NCI-H446 (cell line): ENCODE measurements at places on chromosomes 7 and 10.
A peak's percentile ranks its signal among the peaks of the same experiment; 100 is the strongest.

DNA sequence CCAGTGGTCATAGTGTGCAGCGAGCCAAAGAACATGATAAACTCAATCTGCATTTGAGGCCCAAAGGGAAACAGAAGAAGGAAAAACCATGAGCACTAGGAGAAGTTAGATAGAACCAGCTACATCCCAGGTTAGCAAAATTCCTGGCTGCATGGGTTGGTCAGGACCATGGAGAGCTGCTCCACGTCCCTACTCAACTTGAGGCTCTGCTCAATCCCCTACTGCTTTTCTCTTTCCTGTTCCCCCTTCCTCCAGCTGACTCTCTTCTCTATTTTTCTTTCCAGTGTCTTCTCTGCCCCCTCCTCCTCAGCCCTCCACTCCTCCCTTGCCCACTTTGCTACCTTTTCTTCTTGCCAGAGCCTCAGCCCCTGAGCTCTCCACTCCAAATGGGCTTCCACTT, 21.9 kb upstream of the VSIR start:
- DNase-seq: no peak

DNA sequence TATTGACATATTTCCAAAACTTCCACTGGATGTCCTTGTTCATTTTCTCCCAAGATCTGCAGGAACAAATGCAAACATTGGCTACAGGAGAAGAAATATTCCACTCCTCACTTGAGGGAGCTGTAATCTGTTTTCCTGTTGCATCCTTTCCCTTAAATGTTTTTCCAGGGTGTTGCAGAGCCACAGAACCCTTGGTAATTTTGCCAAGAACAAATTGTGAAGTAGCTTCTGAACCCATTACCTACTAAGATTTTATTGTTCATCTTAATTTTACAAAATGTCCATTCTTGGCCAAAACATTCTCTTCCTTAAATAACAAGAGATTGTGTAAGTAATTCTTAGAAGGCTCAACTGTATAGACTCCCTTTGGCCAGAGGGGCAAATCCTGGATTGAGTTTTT, 177.0 kb downstream of the GNAT3 start:
- DNase-seq: no peak

- peak; percentile 31 for DNase-seq
Observed at GRCh38 chr7:77331938-77332695, 84.0 kb downstream of the GSAP start.

- no peak for DNase-seq
Observed at GRCh38 chr7:137934176-137934826, 67.6 kb downstream of the CREB3L2 start.

GRCh38 chr10:76993213-76993612, 644.4 kb downstream of the KCNMA1 start:
- DNase-seq: no peak

DNA sequence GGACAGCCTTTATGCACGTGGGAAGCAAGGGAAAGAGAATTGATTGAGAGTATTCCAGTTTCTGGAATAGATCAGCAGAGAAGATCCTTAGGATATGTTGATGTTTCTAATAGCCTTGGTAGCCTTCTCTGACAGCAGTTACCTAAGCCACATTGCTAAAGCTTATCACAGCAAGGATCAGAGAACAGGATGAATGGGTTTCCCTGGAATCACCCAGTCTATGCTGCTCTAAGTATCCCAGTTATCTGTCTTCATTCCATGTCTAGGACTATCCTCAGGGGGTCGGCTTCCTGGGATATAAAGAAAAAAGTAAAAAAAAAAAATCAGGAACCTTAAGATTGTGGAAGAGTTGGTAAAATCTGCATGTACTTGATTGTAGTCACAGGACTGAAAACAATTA, 352.0 kb upstream of the AKR1E2 start:
- no peak for DNase-seq

DNA sequence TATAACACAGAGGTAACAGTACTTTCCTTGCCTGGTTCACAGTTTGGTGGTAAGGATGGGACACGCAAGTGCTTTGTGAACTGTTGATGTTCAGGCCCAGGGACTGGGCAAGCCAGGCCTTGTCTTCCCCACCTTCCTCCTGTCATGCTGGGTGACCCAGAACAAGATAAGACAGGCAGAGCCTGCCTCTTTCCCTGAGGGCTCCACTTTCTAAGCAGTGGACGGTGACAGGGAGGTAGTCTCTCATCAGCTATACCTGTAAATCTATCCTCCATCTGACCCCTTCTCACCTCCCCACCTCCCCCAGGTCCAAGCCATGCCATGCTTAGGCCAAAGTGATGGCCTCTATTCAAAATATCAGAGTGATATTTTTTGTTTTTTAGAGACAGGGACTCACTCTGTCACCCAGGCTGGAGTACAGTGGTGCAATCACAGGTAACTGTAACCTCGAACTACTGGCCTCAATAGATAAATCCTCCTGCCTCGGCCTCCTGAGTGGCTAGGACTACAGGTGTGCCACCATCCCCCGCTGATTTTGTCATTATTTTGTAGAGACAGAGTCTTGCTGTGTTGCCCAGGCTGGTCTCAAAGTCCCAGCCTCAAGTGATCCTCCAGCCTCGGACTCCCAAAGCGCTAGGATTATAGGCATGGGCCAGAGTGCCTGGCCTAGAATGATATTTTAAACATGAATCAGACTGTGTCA, 42.8 kb downstream of the PDLIM1 start:
- DNase-seq: no peak

DNA sequence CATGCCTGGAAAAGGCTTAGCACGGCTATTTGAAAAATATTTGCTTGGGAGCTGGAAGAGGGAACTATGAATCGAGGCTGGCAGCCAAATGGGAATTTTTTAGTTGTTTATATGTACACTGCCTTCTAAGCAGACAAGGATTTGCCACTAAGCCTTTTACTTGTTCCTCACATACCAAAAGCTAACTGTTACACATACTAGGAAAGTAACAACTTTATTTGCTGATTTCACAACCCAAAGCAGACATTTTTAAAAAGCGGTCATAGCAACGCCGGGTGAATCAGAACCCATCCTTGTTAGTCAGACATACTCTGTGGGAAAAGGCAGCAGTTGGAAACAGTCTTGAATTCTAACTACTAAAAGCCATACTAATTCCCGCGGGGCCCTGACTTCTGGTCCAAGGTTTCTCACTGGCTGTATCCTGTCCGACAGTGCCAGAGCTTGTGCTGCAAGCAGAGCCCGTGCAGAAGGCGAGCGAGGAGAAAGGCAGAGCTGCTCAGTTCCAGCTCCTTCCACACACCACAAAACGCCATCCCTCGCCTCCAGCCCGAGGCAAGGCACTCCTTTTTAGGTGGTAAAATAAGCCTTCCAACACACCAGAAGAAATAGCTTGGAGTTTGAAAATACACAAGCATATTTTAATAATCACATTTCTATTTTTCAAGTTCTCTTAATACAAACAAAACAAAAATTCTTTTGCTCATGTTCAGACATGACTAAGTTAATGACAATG, 89.2 kb downstream of the RNF216 start:
- DNase-seq: peak; percentile 86

GRCh38 chr10:103040418-103040817, 122.3 kb downstream of the CNNM2 start:
- DNase-seq: no peak

DNA sequence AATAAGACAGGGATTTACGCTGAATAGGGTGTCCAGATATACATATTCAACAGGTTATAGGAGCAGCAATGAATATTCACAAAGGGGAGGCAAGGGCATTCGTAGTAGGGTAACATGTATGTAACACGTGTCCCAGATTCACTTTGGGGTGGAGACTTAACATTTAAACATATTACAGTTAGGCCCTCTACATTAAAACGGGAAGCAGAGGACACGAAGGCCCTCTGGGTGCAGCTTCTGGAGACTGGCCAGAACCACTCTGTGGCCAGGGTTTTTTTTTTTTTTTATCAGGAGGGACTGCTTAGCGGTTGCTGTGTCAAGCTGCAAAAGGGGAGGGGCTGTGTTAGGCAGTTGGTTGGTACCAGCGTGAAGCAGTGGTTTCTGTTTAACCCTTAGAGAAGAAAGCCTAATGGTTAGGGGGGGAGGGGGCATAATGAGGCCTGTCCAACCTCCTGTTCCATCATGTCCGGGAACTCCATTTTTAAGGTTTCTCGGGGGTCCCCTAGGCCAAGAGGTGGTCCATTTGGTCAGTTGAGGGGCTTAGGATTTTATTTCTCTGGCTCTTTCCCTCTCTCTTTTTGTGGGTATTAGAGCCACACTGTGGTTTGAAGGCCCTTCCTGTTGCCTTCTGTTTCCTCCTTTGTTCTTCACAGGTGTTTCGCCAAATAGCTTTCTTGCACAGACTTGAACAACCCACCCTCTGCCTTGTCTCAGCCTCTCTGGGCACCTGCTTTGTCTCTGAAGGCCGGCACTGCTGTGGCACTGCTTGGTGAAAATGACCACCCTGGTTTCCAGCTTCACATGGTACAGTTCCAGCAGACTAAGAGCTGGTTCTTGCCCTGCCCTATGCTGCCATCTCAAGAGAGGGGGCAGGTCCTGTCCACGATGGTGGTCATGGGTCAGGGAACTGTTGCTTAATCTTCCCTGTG, 26.4 kb downstream of the PRF1 start:
- no peak for DNase-seq

GRCh38 chr7:40134428-40135316, at the start of the genes MPLKIP and SUGCT:
MPLKIP (minus strand) TSS chr7:40134622; CDS start chr7:40134567, 55 bp downstream.
SUGCT (plus strand) TSS chr7:40135005.
- peak; percentile 80 for DNase-seq

- no peak for DNase-seq
Observed at GRCh38 chr10:50552771-50553535, 70.8 kb downstream of the SGMS1 start.

- DNase-seq: no peak
Observed at GRCh38 chr10:97724341-97724941, 10.9 kb downstream of the MARVELD1 start.

DNA sequence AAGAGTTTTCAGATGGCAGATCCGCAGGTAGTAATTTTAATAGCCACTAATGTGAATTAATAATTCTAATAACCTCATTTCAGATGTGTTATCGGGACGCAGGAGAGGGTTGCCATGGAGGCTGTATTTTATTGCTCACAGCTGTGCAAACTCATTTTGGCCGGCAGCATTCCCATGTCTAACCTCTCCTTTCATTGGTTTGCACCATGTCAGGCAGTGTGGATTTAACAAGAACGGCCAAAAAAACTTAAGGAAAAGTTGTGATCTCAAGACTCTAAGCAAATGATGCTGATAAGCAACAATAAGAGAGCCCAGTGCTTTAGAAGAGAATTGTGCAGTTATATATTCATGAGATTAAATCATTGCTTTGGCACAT, 88.7 kb upstream of the NRP1 start:
- DNase-seq: no peak

DNA sequence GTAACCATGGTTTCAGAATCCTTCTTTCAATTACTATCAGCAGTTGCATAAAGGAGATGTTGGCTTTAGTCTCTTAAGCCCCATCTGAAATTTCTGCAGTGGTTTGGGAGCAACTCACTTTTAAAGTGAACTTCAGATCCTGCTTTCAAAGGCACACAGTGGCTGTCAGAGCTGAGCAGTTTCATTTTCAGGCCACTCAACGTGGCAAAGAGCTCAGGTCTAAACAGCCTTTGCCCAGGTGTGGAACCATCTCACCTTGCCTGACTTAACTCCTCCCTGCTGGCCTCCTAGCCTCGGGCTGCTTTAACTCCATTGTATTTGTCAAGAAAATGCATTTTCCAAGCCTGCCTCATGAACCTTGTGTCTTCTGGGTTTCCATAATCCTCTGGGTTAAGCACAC, 197.5 kb upstream of the KMT2E start:
- no peak for DNase-seq

- DNase-seq: no peak
Observed at GRCh38 chr10:128713874-128714570, 587.8 kb upstream of the MKI67 start.

- no peak for DNase-seq
Observed at GRCh38 chr7:50866343-50867033, 83.8 kb upstream of the GRB10 start.

- no peak for DNase-seq
Observed at GRCh38 chr10:79270466-79271246, 76.6 kb upstream of the PPIF start.

GRCh38 chr7:121748546-121748945, 124.4 kb upstream of the PTPRZ1 start:
- no peak for DNase-seq

- no peak for DNase-seq
Observed at GRCh38 chr7:69067397-69067796, 530.9 kb upstream of the AUTS2 start.

DNA sequence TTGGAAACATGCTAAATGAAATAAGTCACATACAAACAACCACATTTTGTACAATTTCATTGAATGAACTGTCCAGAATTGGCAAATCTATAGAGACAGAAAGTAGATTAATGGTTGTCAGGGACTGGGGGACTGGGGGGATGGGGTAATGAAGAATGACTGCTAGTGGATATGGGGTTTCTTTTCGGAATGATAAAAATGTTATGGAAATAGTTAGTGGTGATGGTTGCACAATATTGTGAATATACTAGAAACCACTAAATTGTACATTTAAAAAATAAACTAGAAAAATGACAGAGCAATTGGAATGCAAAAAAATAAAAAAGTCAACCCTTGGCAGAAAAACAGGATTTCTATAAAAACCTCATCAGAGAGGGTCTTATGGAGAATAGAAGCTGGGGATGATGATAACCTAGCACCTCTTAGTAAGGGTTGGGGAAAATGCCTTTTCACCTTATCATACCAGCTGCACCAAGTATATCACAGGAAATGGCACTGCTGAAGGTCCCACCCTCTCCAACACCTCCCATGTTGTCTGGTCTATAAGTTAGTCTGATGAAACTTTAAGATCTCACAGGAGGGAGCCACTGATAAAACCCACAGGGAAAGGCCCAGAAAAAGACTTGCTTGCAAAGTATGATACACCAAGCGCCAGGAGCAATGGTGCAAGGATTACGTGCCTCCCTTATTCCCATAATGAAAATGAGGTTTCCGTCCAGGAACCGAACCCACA, 23.1 kb upstream of the JAZF1 start:
- no peak for DNase-seq

DNA sequence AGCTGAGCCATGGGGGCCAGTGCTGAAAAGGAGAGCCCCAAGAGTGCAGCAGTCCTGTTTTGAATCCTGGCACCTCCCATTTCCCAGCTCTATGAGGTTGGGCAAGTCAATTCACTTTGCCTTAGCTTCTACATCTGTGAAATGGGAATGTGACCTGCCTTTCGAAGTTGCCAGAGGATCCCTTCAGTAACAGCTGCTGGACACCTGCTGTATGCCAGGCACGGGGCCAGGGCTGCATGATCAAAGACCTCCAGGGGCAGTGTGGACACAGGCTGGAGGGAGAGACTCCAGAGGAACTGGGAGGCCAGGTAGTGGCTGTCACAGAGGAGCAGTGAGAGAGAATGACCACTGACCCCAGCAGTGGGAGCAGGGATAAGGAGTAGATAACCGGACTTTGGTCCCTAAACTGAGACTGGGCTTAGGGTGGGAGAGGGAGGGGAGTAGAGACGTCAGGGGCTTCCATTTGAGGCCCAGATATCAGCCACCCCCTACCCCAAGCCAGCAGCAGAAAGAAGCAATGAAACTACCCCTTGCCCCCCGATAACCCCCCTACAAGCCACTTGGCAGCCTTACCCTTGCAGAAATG, 45.2 kb downstream of the SRRM3 start:
- no peak for DNase-seq

GRCh38 chr7:49341849-49342248, 417.5 kb downstream of the CDC14C start:
- no peak for DNase-seq
